ENCODE measurements at places on chromosomes 11 and 22.

GRCh38 chr11:120352405-120352804 is 16.2 kb downstream of the ARHGEF12 start:
- no peak for DNase-seq

DNA sequence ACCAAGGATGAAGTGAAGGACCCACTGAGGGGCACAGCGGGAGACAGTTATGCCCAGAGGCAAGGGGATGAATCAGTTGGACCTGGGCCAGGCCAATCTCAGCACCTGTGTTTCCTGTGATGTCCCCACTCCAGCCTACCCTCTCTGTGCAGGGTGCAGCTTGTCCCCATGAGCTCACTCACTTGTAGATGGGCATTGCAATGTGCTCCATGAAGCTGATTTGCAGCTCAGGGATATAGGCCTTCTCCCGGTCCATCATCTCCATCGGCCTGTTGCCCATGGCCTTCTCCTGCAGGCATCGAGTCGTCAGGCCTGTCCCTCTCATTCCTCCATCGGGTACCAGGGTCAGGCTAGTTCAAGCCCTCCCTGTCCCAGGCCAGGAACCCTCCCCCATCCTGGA is 96.2 kb downstream of the PDE2A start:
- no peak for DNase-seq

- DNase-seq, result no peak
These were observed 173.4 kb upstream of the BDNF start for GRCh38 chr11:27873664-27874063.

GRCh38 chr11:1650034-1650917 is 20.7 kb downstream of the KRTAP5-5 start:
- no peak for DNase-seq

GRCh38 chr11:130315354-130315970 is 745 bp upstream of the ZBTB44 start:
- no peak for DNase-seq

- no peak for DNase-seq
These were observed 46.4 kb upstream of the SC5D start for GRCh38 chr11:121246021-121246768.

DNA sequence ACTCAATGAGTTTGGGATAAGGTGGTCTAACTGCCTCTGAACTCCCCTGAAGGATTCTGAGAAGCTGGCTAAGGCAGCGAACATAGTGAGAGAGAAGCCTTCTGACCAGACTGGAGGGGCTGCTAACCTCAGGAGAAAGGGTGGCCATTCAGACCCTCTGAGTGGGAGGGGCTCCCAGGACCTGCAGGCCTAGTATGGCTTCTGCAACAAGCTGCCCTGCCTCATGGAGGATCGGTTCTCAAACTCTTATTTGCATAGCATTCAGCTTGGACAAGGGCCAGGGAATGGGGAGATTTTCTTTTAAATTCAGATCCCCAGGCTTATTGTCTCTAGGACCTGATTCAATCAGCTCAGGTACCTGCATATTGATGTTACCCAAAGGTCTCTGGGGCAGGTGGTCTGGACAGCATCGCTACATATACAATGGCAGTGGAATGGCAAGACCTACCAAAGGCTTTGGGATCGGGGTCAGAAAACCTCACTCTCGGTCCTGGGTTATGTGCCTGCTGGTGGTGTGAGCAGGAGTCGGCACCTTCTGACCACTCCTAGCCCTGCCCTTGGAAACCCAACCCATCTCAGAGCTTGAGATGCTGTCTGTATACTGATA is 599.1 kb downstream of the BRD1 start:
- no peak for DNase-seq

- DNase-seq, result no peak
These were observed 51.6 kb downstream of the TBC1D22A start for GRCh38 chr22:46813816-46814597.

GRCh38 chr22:28779833-28780232 is 7.3 kb downstream of the CCDC117 start:
- no peak for DNase-seq

GRCh38 chr11:102144357-102145355 is 34.4 kb downstream of the YAP1 start:
- no peak for DNase-seq

DNA sequence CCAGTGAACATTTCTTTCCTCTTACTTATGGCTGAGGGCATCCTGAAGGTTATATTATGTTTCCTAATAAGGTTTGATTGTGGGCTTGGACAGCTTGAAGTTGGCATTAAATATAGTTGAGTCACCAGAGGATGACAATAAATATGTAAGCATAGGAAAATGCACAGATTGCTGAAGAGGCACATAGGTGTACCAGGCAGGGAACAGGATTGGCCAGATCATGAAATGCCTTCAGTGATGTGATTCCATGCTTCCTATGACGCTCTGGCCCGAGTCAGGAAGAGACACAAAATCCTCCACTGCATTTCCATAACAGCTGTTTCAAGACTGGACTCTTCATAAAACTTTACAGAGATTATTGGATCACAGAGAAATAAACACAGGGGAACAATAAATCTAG is 41.4 kb upstream of the SYN3 start:
- no peak for DNase-seq

DNA sequence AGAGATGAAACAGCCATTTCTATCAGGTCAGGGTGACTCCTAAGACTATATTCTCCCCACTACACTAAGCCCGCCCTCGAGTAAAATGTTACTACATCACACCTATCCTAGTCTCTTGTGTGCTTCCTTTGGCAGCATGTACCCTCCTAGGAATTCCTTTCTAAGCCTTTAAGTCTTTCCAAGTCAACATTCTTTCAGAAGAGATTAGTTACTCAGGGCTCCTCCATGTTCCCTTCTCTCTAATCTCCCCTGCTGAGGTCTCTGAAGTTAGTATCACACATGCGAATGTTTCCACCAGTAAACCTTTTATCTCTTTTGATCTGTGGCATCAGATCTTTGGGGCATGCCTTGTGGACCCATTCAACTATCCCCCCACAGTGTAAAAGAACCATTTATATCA is 873.7 kb upstream of the FAT3 start:
- DNase-seq, result no peak

DNA sequence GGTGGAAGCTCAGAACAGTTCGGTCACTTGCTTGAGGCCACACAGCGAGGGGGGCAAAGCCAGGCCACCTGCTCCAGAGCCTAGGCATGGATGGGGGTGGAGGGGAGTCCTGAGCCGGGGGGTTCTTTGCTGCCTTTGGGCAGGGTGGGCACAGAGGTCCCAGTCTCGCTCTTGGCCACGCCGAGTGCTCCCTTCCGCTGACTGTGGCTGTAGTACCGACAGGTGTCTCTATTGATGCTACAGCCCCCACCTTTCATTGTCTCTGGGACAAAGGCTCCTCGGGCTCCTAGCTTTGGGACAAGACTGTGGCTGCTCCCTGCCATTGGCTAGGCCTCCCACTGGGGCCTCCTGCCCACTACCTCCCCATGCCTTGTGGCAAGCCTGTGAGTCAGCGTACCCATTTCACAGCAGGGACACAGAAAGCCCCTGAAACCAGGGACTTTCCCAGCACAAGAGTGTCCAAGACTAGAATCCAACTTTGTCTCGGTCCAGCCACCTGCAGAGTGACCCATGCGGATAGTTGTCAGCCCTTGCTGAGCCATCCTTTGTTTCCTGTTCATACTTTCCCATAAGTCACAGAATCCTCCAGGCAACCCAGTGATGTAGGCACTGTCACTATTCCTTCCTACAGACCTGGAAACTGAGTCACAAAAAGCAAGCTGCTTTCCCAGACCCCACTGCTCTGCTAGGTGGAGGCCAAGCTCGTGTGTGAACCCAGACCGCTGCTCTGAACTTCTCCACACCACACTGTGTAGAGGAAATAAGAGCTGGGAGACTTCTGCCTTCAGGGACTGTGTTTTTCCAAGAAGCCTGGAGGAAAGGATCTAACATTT is 17.2 kb downstream of the MYEOV start:
- no peak for DNase-seq

- DNase-seq, result no peak
These were observed 65.3 kb upstream of the SLN start for GRCh38 chr11:107777110-107777509.

- DNase-seq, result no peak
These were observed 85.4 kb downstream of the ADAMTS15 start for GRCh38 chr11:130533871-130534270.

- no peak for DNase-seq
These were observed 32.7 kb downstream of the VSTM5 start for GRCh38 chr11:93817426-93818348.

DNA sequence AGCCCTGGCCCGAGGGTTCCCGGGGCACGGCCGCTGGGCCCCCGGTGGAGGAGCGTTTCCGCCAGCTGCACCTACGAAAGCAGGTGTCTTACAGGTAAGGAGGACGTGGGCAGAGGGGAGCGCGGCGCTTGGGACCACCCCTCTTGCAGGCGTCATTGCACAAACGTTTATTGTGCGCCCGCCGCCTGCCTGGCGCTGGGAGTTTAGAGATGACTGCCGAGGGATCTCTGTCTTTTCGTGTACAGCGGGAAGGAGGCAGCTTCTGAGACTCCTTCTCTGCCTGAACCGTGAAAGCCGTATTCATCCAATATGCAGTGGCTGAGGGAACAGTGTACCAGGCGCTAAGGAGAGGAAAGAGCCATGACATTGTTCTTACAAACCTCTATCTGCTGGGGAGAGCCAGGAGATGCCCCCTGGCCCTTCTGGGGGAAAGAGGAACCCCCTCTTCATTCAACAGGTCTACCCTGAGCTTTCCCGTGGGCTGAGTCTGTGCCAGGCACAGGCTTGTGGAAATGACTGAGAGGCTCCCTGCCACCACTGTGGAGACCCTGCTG is 13.8 kb upstream of the DGKZ start:
- no peak for DNase-seq

DNA sequence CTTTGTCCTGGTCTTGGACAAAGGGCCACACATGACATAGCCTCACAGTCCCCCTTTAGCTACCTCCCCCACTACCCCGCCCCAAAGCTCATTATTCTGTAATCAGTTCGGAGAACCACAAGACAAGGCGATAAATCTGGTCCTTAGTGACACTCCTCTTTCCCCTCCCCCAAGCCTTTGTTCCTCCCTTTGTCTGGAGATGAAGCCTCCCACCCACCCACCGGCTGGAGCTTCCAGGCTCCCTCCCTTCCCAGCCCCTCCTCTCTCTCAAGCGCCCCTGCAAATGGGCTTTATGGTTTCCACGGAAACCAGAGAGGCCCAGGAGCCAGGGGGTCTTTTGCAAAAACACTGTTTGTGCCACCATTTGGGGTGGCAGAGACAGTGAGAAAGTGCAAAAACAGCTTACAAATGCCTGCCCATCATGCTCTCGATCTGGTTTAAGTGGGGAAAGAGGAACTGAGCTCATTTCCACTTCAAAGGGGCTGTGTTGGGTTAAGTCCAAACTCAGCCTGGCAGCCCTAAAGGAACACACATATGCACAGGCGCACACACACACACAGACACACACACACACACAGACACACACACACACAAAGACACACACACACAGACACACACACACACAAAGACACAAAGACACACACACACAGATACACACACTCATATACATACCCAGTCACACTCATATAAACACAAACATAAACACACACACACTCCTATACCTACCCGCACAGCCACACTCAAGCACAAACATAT is 23.5 kb downstream of the APLNR start:
- no peak for DNase-seq

DNA sequence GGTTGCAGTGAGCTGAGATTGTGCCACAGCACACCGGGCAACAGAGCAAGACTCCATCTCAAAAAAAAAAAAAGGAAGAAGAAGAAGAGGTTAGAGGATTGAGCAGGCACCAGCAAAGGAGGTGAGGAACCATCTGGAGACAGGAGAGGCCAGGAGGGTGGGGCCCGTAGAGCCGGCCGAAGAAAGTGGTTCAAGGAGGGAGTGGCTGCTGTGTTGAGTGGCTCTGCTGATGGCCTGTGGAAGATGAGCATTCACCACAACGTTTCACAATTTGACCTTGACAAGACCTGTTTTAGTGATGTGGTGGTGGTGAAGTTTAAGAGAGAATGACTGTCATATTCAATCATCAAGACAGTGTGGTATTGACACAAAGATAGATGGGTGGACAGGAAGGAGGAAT is 6.8 kb upstream of the CTSD start:
- no peak for DNase-seq

DNA sequence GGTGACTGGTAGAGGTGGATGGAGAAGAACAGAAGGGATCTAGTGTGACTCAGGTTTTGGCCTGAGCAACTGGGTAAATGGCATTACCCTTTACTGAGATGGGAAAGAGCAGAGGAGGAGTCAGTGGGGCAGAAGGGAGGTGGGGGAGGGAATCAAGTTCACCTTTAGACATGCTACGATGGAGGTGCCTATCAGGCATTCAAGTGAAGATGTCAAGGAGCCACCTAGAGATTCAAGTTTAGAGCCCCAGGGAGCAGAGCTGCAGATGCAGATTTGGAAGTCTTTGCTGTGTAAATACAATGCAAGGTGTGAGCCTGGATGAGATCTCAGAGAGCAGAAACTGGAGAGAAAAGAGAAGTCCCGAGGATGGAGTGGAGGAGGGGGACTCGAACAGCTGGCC is 979 bp upstream of the MOGAT2 start:
- peak; percentile 20 for DNase-seq

- DNase-seq, result no peak
These were observed 4.0 kb downstream of the RPS13 start for GRCh38 chr11:17073370-17074027.

DNA sequence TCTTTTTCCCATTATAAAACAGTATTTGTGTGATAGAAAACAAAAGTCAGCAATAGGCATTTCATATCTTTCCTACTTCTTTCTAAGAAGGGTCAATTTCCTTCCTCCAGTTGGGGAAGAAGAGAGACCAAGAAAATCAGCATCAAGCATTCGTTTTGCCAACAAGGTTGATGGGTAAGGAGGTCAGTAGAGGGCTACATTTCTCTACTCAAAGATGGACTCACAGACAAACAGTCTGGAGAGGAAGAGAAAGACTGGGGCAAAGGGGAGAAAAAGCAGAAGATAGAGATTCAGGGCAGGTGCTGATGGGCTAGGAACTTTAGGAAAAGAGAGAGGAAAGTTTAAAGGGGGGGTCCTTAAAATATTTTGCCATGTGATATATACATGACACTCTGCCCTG is 8.6 kb upstream of the MTNR1B start:
- no peak for DNase-seq

GRCh38 chr11:115924744-115925567 is 420.7 kb upstream of the CADM1 start:
- no peak for DNase-seq

- no peak for DNase-seq
These were observed 396.9 kb downstream of the RAB38 start for GRCh38 chr11:87778357-87778756.

DNA sequence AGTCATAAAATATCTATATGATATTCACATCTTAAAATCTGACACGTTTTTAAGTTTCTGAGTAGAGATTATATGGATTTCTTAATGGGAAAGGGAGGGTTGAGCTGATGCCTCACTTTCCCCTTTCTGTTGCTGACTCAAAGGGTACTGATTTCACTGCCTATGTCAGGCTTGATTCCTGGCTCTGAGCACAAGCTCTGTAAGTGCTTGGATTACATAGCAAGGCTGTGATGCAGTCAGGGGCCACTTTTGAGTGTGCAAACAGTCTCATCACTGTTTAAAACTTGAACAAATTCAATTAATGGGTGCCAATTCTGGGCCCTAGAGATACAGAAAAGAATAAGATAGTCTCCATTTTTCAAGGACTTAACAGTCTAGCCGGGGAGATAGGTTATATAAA is 14.4 kb downstream of the ATXN10 start:
- DNase-seq, result no peak

- DNase-seq, result peak; percentile 25
These were observed 73.7 kb upstream of the KIRREL3 start for GRCh38 chr11:127074151-127074761.

All from iPS DF 19.7 (cell line).